Cardiac atrium fibroblast (primary cell): ENCODE measurements at places on chromosomes 12 and 14. TPM values are rescaled to one million over a fixed set of nuclear protein-coding genes. Genes with fewer than 3 reads are reported as not detected.

NDRG2 gene
- 14.7 and 16.4 TPM in 2 replicates for total RNA-seq

NPC2 gene
- total RNA-seq, result 363 and 374 TPM in 2 replicates

PPP1R13B gene
- 3.1 and 6.6 TPM in 2 replicates for total RNA-seq

CABP1 gene
- total RNA-seq, result 0.81 and 2.9 TPM in 2 replicates

MYO1A gene
- total RNA-seq, result not detected in 2 replicates

VASH1 gene
- total RNA-seq, result 15.2 and 17.3 TPM in 2 replicates

CCDC177 gene
- 0.16 and 0.54 TPM in 2 replicates for total RNA-seq

PSMB11 gene
- not detected in 2 replicates for total RNA-seq

COCH gene
- 0.32 and 1.3 TPM in 2 replicates for total RNA-seq

TAS2R43 gene
- not detected in 2 replicates for total RNA-seq

CLECL1 gene
- total RNA-seq, result not detected in 2 replicates

IL22 gene
- total RNA-seq, result not detected in 2 replicates

SIX1 gene
- total RNA-seq, result under 0.01 and 0.18 TPM in 2 replicates

SALL2 gene
- 4.7 and 11.0 TPM in 2 replicates for total RNA-seq

MYO1H gene
- not detected in 2 replicates for total RNA-seq

HOXC6 gene
- not detected in 2 replicates for total RNA-seq

IKZF4 gene
- 0.90 and 1.1 TPM in 2 replicates for total RNA-seq

CPM gene
- total RNA-seq, result 5.6 and 9.4 TPM in 2 replicates

PRR4 gene
- not detected in 2 replicates for total RNA-seq

CMAS gene
- total RNA-seq, result 33.2 and 37.7 TPM in 2 replicates

GXYLT1 gene
- total RNA-seq, result 7.4 and 13.1 TPM in 2 replicates

SDS gene
- not detected in 2 replicates for total RNA-seq

MIP gene
- total RNA-seq, result not detected in 2 replicates

RNU4-1 gene
- total RNA-seq, result not detected in 2 replicates

RAB35 gene
- 28.8 and 40.3 TPM in 2 replicates for total RNA-seq

RNU7-1 gene
- not detected in 2 replicates for total RNA-seq

FAM186B gene
- total RNA-seq, result 0.54 TPM in 1 of 2 replicates, not detected in the other

ADAMTS20 gene
- total RNA-seq, result not detected in 2 replicates

SDSL gene
- 0.81 and 4.0 TPM in 2 replicates for total RNA-seq

ADAM21 gene
- 1.3 and 1.4 TPM in 2 replicates for total RNA-seq

PCED1B gene
- total RNA-seq, result 0.54 and 1.8 TPM in 2 replicates

DIO2 gene
- 4.0 and 12.5 TPM in 2 replicates for total RNA-seq

SMIM41 gene
- total RNA-seq, result not detected in 2 replicates

TAS2R10 gene
- 0.36 TPM in 1 of 2 replicates, not detected in the other for total RNA-seq

NRDE2 gene
- 5.1 and 6.0 TPM in 2 replicates for total RNA-seq

KRT72 gene
- total RNA-seq, result not detected in 2 replicates

DPF3 gene
- not detected in 2 replicates for total RNA-seq

NANOG gene
- not detected in 2 replicates for total RNA-seq

TAS2R9 gene
- total RNA-seq, result not detected in 2 replicates

CISTR gene
- not detected in 2 replicates for total RNA-seq

ITGB7 gene
- 0.18 TPM in 1 of 2 replicates, not detected in the other for total RNA-seq

RD3L gene
- not detected in 2 replicates for total RNA-seq

NFE2 gene
- total RNA-seq, result 1.6 TPM in 1 of 2 replicates, not detected in the other

B4GALNT3 gene
- 1.6 TPM in 1 of 2 replicates, not detected in the other for total RNA-seq
